Pancreas (tissue), 10 donors: ENCODE measurements at places on chromosomes 2 and 18. TPM values are rescaled to one million over a fixed set of nuclear protein-coding genes. Genes with fewer than 3 reads are reported as not detected.

GRCh38 chr2:36582538-36582937 is 15.4 kb downstream of the FEZ2 start:
- no peak for DNase-seq

DNA sequence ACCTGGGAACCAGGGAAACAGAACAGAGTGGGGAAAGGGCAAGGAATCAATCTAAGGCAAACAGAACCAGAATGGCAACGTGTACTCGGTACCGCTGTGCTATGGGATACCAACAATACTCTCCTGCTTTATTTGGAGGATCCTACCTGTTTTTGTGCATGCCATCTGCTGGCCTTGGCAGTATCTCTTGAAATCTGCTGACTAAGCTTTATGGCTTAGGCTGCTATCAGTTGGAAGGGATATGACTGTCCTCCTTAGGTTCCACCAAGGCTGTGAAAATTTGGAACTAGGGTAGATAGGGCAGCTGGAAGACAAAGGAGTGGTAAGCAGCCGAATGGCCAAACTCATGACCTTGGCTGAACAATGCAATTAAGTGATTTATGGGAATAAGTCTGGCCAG is 71.3 kb upstream of the LYPD6 start:
- no peak for DNase-seq

The ACADL gene
- total RNA-seq, result 19.2 TPM

The ZSWIM2 gene
- total RNA-seq, result not detected

- DNase-seq, result no peak
Measured at GRCh38 chr18:48022531-48023329, 92.3 kb upstream of the SMAD2 start.

The RHBDD1 gene
- total RNA-seq, result 21.1 TPM

The ZNF385B gene
- total RNA-seq, result 0.22 TPM

DNA sequence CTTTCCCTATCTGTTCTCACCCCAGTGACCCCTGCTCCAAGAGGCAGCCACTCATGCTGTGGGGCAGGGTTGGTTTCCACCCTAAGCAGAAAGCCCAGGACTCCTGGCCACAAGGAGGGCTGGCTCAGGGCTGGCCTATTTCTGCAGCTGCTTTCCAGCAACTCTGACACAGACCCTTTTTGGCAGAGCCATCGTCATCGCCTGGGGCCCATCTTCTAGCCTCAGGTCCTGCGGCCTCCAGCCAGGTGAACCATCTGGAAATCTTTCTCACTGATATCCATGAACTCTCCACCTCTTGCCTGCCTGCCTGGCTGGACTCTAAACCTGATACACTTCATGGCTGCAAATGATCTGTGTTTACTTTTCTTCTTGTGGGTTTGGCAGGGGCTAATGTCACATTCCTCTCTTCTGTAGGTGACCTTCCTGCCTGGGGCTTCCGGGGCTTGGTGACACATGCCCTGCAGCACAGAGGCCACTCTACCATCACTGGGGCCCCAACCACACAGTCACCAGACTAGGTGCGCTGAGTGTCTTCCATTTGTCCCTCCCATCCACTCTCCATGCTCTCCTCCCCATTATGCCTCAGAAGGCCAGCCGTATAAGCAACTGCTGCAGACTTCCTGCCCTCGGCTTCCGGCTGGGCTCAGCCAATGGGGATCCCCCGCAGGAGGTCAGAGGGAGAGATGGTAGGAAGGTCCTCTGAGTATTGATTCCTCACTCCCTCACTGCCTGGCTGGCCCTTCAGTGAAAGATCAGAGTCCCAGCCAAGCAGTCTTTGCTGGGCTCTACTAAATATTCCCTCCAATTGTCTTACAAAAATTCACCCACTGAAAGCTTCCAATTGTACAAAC is 9.7 kb upstream of the COPS8 start:
- no peak for DNase-seq

- no peak for DNase-seq
Measured at GRCh38 chr2:57417007-57417406, 629.6 kb upstream of the VRK2 start.

- no peak for DNase-seq
Measured at GRCh38 chr2:151927501-151928221, 99.4 kb upstream of the ARL5A start.

The TRIM54 gene
- total RNA-seq, result 1.1 TPM

- no peak for DNase-seq
Measured at GRCh38 chr2:233832414-233832813, 21.9 kb downstream of the HJURP start.

The POMC gene
- total RNA-seq, result 6.6 TPM

GRCh38 chr2:166230024-166230723 is 102.4 kb upstream of the SCN1A start:
- DNase-seq, result no peak

- no peak for DNase-seq
Measured at GRCh38 chr2:18238209-18238608, 322.2 kb downstream of the RDH14 start.

The SERPINB5 gene
- not detected for total RNA-seq

- DNase-seq, result no peak
Measured at GRCh38 chr18:30556112-30556511, 486.4 kb downstream of the DSC3 start.

GRCh38 chr2:9658972-9659371 is 28.2 kb upstream of the YWHAQ start:
- no peak for DNase-seq

- DNase-seq, result no peak
Measured at GRCh38 chr2:156064540-156064939, 268.0 kb downstream of the NR4A2 start.

DNA sequence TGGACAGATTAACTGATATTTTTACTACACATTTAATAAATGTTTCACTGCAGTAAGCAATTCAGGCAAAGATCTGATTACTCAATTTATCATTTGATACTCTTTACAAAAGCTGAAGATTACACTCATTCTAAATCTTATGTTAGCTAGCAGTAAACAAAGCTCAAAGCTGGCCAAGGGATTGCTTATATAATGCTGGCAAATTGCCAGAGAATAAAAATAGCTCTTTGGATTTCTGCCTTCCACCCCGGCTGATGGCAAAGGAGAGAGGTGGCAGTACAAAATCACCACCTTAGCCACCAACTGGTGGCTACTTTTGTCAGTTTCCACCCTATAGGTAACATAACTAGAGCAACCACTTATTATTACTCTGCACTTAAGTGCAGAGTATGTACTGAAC is 320.5 kb downstream of the FSIP2 start:
- no peak for DNase-seq

GRCh38 chr2:105627534-105627933 is 117.2 kb upstream of the NCK2 start:
- no peak for DNase-seq

DNA sequence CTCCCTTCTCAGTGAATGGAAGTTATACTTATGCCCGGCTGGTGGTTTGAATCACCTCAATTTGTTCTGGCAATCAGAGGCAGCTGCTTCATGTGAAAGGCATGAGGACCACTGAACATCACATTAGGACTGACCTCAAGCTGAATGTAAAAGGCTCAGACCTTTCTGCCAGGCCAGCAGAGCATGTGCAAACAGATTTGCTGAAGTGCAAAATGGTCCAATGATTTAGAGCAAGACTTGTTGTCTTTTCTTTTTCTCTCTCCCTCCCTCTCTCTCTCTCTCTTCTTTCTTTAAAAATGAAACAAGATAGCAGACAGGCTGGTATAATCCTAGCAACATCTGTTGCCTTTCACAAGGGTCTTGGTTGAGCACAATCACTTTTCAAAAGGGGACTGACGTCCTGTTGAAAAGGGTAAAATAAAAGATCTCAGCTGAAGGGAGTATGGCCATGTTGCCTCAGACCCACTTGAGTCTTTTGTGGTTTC is 13.3 kb upstream of the CDH7 start:
- DNase-seq, result no peak

The HOXD13 gene
- not detected for total RNA-seq

The ACMSD gene
- total RNA-seq, result not detected

The PRKRA gene
- total RNA-seq, result 23.7 TPM

DNA sequence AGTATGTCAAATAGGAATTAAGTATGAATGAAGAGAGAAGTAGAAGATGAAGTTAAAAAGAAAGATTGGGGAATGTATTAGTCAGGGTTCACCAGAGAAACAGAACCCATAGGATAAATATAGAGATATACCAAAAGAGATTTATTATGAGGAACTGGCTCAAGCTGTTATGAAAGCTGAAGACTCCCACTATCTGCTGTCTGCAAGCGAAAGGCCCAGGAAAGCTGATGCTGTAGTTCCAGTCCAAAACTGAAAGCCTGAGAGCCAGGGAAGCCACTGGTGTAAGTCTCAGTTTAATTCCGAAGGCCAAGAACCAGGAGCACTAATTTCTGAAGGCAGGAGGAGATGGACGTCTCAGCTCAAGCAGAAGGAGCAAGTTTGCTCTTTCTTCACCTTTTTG is 200.9 kb upstream of the FN1 start:
- no peak for DNase-seq

DNA sequence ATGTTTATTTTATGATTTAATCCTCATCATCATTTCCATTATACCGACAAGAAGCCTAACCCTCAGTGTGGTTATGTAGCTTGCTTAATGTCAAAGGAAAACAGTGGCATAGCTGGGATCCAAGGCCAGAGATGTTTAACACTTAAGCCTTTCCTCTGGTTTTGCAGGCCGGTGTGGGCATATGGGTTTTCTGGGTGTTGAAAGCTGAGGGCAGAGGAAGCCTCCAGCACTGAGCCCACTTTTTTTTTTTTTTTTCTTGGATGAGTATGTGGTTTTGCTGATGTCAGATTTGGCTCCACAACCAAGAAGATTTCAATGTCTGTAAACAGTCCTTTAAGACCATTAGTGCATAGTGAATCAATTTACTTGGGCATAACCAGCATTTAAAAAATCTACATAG is 41.3 kb downstream of the LHCGR start:
- no peak for DNase-seq

The STAMBP gene
- 13.7 TPM for total RNA-seq

The WDSUB1 gene
- 4.2 TPM for total RNA-seq

The ICOS gene
- total RNA-seq, result 0.14 TPM

DNA sequence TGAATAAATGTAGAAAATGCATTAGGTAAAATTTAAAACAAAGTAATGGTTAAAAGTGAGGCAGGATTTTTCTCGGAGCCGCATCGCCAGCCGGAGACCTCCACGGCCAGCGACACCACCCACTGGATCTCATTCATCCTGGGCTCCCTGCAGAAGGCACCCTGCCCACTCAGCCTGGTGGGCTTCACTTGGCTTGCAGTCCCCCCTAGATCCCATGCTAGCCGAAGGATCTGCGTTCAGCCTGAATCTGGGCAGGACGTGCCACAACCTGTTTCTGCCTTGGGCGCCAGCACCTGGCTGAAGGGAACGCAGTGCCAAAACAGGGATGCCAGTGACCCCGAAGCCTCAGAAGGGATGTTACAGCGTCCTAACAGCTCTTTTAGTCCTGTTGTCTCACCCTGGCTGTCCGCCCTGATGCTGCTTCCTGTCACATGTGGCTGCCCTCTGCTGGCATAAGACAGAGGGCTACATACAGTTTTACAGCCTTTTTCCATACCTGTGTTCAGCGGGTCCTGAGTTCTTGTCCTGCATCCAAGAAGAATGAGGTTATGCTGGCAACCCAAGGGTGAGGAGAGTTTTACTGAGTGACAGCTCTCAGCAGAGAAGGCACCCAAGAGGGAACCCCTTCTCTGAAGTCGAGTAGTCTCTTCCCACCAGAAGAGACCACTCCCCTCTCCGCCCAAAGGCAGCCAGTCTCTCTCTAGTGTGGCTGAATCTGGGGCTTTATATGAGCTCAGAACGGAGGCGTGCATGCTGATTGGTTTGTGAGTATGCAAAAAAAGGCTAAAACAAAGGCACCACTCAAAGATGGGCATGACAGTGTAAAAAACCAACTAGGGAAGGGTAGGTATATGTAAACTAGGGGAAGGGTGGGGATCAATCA is 173.1 kb upstream of the GYPC start:
- no peak for DNase-seq

DNA sequence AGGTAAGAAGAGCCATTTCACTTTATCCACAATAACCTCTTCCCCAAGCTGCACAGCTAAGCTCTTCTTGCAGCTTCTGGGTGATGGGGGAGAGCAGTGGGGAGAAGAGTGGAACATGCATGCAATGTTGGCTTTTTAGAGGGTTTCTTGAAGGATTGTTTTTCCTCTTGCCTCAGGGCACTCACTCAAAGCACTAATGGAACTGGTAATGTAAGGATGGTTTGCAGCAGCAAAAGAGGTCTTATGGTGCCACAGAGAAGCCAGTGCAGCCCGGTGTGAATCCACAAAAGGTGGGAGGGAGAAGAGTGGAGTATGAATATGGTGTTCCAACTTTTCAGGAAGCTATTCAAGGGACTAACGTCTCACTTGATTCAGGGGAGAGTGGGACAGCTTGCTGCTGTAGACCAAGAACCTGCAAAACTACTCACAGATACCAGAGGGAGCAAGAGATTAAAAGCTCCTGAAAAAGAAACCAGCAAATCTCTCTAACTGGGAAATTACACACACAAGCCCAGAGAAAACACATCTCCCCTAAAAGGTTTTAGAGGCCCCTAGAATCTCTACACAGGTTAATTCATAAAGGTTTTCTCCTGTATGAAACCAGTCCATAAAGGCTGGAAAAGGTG is 116.4 kb downstream of the CHN1 start:
- DNase-seq, result no peak
